NCI-H460 (cell line): ENCODE measurements at places on chromosomes 16 and 17. TPM values are rescaled to one million over a fixed set of nuclear protein-coding genes. Genes with fewer than 3 reads are reported as not detected.

CLEC3A gene
- total RNA-seq = not detected in 2 replicates

KRTAP1-5 gene
- not detected in 2 replicates for total RNA-seq

TEDC2 gene
- 12.5 and 14.2 TPM in 2 replicates for total RNA-seq

HEATR9 gene
- not detected in 2 replicates for total RNA-seq

FGF11 gene
- 1.2 TPM in 2 replicates for total RNA-seq

HOXB1 gene
- not detected in 2 replicates for total RNA-seq

CLEC18C gene
- 0.30 TPM in 1 of 2 replicates, not detected in the other for total RNA-seq

VPS25 gene
- 98.9 and 99.5 TPM in 2 replicates for total RNA-seq

SNTB2 gene
- 9.6 and 12.0 TPM in 2 replicates for total RNA-seq

TAT gene
- 0.02 TPM in 1 of 2 replicates, not detected in the other for total RNA-seq

ABCC6 gene
- total RNA-seq = 0.46 and 0.62 TPM in 2 replicates

PRR11 gene
- 47.7 and 47.9 TPM in 2 replicates for total RNA-seq

SP6 gene
- total RNA-seq = 0.02 TPM in 1 of 2 replicates, not detected in the other

ITPRIPL2 gene
- 25.7 and 30.0 TPM in 2 replicates for total RNA-seq

RPS2 gene
- total RNA-seq = 5,880 and 6,554 TPM in 2 replicates

CACNG5 gene
- total RNA-seq = not detected in 2 replicates

TRIM65 gene
- 30.2 and 32.0 TPM in 2 replicates for total RNA-seq

NPIPA3 gene
- 1.3 and 4.9 TPM in 2 replicates for total RNA-seq

SLFN14 gene
- total RNA-seq = not detected in 2 replicates

SYNGR3 gene
- total RNA-seq = 4.0 and 4.5 TPM in 2 replicates

IGSF6 gene
- total RNA-seq = not detected in 2 replicates

RPGRIP1L gene
- 9.6 and 10.9 TPM in 2 replicates for total RNA-seq

ZNF598 gene
- 35.1 and 37.1 TPM in 2 replicates for total RNA-seq

TBX2 gene
- 9.9 and 11.1 TPM in 2 replicates for total RNA-seq

PRKCB gene
- 1.5 and 2.0 TPM in 2 replicates for total RNA-seq

CCL2 gene
- total RNA-seq = not detected in 2 replicates

CMTM1 gene
- 1.7 and 3.2 TPM in 2 replicates for total RNA-seq

MYH8 gene
- not detected in 2 replicates for total RNA-seq
